ENCODE measurements at places on chromosomes 16 and 17. TPM values are rescaled to one million over a fixed set of nuclear protein-coding genes. Genes with fewer than 3 reads are reported as not detected.

GRCh38 chr16:55500530-55501011, 8.3 kb upstream of the LPCAT2 start:
- no peak for DNase-seq

Gene TNFRSF17
- not detected for total RNA-seq

Gene PIK3R6
- 0.71 TPM for total RNA-seq

DNA sequence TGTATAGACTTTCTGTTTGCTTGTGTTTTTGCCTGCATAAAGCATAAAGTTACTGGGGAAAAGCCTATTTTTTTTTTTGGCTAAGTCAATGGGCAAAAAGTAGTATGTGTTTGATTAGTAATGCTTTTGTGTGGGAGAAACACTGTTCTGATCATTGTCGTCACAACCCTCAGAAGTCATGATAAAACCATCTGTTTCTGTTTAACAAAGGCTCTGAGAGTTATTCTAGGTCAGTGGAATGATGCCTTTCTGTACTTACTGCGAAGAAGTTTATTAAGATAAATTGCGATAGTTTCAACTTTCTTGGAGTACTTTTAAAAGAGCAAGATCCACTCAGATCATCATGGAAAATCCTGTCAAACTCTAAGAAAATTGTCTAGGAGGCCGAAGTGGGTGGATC, 80.9 kb downstream of the PRKCA start:
- no peak for DNase-seq

- DNase-seq: no peak
Observed at GRCh38 chr17:7007143-7007542, 5.3 kb upstream of the RNASEK start.

Gene HOXB6
- total RNA-seq: 0.22 TPM

Gene SLC47A1
- total RNA-seq: 0.83 TPM

DNA sequence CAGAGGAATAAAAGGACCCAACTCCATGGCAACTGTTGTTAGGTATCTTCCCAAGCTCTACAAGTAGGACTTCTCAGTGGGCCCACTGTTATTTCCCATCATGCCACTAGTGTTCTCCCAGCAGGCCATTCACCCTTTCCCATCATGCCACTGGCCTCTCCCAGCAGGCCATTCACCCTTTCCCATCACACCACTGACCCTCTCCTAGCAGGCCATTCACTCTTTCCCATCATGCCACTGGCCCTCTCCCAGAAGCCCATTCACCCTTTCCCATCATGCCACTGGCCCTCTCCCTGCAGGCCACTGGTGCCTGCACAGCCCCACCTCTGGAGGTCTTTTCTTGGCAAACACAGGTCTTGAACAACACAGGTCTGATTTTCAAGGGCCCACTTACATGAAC, 36.3 kb downstream of the IFT140 start:
- DNase-seq: no peak

- DNase-seq: no peak
Observed at GRCh38 chr17:71987634-71988033, 133.2 kb upstream of the SOX9 start.

DNA sequence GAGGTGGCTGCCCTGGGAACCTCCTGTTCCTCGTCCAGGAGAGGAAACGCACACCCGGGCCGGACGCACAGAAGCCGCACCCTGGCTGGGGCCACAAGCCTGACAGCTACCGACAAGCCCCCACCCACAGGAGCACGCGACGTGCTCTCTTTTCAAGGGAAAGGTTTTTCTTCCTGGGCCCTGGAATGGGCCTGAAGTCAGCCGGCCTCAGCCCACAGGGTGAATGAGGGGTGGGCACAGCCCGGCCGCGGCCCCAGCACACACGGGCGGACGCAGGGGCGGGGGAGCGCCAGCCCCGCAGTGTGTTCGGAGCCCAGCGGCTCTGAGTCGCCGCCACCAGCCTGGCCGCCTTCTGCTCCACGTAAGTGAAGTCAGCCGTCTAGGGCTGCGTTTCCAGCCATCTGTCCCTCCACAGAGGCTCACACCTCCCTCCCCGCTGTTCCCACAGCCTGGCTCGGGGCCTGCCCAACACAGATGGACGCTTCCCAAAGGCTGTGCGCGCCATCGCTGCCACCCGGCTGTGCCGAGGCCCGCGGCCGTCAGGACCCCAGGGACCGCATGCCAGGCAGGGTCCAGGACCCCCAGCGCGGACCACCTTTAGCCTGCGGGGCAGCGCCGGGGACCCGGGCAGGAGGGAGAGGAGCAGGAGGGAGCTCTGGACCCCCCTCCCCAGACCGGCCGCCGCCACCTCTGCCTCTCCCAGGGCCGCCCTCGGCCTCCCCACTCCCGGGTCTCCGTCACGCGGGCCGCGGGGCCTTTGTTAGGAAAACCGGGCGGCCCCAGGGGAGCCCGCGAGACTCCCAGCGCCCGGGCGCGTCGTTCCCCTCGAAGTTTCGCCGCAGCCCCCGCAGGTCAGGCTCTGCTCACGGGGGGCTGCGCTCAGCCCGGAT, 36.8 kb downstream of the CBFA2T3 start:
- peak; percentile 16 for DNase-seq

DNA sequence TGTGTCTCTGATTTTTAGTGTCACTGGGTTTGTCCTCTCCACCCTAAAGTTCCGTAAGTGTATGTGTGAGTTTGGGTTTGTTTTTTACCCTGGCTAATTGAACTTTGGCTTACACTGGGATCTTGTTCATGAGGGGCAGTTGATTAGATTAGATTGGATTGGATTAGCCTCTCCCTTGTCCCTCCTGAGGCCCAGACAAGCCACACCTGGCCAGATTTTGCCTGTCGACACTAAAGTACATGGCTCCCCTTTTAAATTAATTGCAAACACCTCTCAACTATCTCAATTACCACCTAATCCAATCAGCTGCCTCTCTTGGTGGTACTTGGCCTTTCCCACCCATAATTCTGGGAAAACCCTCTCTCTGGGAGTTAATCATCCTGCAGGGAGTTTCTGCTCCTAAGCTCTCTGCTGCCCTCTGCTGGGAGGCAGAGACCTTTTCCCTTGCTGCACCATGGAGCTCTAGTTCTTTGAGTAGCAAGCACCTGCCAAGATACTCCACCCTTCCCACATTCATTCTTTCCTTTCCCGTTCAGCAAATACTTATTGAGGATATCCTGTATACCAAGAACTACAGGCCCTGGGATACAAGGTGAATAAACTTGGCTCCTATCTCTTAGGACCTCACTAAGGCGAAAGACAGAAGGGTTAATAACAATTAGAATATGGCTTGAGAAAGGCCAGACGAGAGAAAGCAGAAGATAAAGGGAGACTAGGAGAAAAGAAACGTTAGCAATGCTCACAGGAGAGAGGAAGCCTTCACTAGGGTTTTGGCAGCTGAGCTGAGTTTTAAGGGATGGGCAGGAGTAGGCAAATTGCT, 60.0 kb upstream of the MPHOSPH6 start:
- DNase-seq: peak; percentile 70

DNA sequence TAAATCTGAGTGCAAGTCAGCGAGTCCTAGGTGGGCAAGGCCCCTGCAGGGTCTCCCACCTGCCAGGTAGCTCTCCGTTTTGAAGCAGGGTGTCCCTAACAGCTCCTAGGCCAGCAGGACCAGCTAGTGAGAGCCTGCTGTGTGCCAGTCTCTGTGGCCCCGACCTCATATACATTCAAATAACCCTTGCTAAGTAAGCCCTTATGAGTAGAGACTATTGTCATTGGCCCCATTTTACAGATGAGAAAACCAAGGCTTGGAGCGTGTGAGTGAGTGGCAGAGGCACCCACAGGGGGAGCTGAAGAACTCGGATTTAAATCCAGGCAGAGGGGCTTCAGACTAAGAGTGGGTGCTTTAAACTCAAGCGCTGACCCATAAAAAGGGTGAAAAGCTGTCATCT, 39.7 kb upstream of the EMP2 start:
- DNase-seq: no peak

Gene TBC1D28
- total RNA-seq: not detected

- no peak for DNase-seq
Observed at GRCh38 chr17:9948928-9949327, 43.9 kb upstream of the RCVRN start.

Gene POLR2C
- 52.5 TPM for total RNA-seq

DNA sequence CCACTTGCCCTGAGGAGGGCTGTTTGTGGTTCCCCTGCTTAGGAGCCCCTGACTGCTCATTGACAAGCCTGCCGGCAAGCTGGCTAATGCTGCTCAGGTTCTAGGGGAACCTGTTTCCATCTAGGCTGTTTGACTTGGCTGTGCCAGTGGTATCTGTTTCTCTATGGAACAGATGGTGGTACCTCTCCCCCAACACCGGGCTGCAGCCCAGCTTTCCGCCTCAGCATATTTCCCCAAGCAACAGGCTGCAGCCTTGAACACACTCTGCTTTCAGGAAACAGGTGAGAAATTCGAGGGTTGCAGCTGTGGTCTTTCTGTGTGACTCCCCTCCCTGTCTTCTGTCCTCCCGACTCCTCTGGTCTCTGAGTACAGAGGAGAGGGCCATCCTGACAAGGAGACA, 132.3 kb downstream of the TMEM132E start:
- no peak for DNase-seq

GRCh38 chr17:39995438-39995837, 14.8 kb downstream of the PSMD3 start:
- no peak for DNase-seq

Gene MMP2
- total RNA-seq: not detected

DNA sequence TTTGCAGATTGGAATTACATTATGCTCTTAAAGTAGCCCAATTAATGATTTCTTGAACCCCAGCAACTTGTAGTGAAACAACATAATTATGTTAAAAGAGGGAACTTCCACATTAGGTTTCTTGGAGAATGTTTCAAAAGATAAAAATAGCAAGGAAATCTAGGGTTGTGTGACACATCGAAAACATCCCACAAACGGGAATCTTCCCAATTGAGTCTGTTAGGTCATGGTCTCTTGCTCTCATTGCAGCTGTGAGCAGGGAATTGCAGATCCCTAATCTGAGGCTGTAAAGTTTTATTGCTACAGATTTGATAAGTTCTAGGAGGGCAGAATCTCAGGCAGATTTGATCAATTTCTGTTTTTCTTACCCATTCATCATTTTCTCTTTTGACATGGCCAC, 6.7 kb upstream of the LPO start:
- DNase-seq: no peak

Gene ENO3
- 26.8 TPM for total RNA-seq

DNA sequence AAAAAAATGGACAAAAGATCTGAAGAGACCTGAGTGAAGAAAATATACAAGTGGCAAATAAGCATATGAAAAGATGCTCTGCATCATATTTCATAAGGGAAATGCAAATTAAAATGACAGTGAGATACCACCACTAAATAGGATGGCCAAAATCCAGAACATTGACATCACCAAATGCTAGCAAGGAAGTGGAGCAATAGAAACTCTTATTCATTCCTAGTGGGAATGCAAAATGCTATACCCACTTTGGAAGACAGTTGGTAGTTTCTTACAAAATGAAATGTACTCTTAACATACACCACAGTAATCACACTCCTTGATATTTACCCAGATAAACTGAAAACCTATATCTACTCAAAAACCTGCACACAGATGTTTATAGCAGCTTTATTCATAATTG, 33.6 kb downstream of the DHRS7B start:
- DNase-seq: no peak

Gene CPHXL2
- total RNA-seq: not detected

- DNase-seq: peak; percentile 39
Observed at GRCh38 chr16:3057181-3058138, 8.0 kb upstream of the IL32 start.

Gene CHST4
- total RNA-seq: not detected

- no peak for DNase-seq
Observed at GRCh38 chr16:534856-535445, 7.4 kb downstream of the CAPN15 start.

DNA sequence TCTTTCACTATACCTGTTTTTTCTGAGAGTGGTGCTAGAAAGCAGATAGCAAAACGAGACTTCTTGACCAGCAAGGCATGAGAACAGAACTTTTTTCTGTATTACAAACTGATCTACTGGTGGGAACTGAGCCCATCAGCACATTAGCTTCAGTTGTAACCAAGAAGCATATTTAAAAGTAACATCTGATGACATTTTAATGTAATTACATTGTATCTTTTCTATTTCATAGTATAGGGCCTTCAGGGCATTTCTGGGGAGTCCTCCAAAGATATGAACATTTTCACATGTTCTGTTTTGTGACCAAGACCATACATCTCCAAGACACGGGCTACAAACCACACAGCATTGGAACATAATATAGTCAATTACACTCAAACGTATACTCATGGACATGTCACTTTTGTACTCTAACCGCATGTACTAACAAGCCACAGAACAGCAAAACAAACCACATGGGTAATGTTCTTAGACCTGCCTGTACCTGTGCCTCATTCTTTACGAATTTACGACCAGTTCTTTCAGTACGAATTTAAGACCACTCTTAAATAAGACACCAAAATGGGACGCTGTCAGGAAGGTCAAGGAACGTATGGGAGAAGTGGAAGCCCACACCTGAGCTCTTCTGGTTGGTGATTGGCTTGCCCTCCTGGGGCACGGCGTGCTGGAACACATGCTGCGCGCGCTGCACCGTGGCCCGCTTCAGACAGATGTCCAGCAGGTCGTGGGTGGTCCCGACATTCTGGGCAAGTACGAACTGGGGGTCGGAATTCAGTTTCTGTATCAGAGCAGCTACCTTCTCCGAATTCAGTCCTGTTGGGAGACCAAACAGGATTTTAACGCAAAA, 825 bp downstream of the BLMH start:
- peak; percentile 46 for DNase-seq

GRCh38 chr17:77375108-77375916, 234.5 kb downstream of the SEC14L1 start:
- DNase-seq: peak; percentile 33

GRCh38 chr16:86134802-86135461, 236.0 kb downstream of the IRF8 start:
- no peak for DNase-seq

DNA sequence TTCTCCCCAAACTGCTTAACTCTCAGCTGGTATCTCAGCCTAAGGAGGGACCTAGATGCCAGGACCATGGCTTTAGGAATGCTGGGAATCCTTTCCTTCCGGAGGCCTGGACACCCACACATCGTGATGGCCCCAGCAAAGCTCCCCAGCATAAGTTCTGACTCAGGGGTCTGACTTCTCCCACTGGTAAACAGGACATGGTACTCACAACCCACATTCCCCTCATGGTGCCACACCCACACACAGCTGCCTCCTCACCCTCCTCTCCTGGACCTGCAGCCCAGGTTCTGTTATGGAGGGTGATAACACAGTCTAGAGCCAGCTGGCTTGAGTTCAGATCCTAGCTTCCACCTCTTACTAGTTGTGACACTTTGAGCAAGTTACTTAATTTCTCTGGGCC, 719 bp upstream of the RNF227 start:
- DNase-seq: no peak

Gene NR1D1
- total RNA-seq: 7.3 TPM

GRCh38 chr17:81240761-81241160, 1.6 kb downstream of the NDUFAF8 start:
- no peak for DNase-seq

Measured in activated CD4-positive, alpha-beta memory T cell treated with anti-CD3 and anti-CD28 coated beads for 36 hours (primary cell).